ENCODE measurements at places on chromosomes 2 and 18.

DNA sequence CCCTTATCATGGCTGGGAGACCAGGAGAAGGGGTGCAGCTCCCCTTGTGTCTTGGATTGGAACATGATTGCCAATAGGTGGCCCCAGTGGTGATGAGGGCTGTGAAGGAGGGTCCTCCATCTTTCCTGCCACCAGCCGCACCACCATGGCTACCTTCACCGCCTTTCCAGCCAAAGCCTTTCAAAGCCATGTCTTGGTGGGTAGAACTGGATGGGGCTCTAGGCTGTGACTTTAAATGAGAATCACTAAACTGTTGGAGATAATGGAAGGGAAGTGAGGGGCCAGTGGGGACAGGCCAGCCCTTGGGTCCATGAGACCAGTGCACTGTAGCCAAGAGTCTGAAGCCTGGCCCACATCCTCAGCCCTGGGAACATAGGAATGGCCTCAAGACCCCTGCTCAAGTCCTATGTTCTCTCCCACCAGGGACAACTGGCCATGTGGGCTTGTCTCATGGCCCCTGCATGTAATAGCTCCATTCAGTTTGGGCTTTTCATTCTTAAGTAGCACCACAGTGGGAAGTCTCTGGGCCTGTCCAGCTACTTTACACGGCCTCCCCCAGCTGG lies 345.7 kb downstream of the DYSF start:
- DNase-seq = no peak

DNA sequence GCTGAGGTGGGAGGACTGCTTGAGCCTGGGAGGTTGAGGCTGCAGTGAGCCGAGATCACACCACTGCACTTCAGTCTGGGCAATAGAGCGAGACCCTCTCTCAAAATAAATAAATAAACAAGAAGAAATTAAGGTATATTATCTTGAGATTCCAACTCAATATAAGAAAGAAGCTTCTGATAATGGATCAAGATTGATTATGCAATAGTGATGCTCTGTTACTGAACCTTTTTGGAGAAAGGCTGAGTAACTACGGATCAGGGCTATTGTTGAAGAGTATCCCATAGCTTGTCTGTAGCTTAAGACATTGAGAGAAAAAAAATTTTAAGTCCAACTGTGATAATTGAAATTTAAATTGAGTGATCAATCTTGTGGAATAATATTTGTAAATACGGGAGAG lies 17.7 kb downstream of the GULP1 start:
- no peak for DNase-seq

- no peak for DNase-seq
These were observed 154.6 kb downstream of the INO80D start for GRCh38 chr2:205931388-205931787.

- DNase-seq = no peak
These were observed 51.3 kb downstream of the FMNL2 start for GRCh38 chr2:152386266-152386665.
